ENCODE measurements at places on chromosomes 3 and 15.

GRCh38 chr3:180049391-180049790, 12.7 kb upstream of the PEX5L start:
- no peak for DNase-seq

GRCh38 chr3:4724051-4724629, 231.0 kb downstream of the ITPR1 start:
- no peak for DNase-seq

- no peak for DNase-seq
Measured at GRCh38 chr3:24678021-24678420, 183.4 kb upstream of the THRB start.

GRCh38 chr15:66153549-66154415, 99.8 kb downstream of the MEGF11 start:
- no peak for DNase-seq

- no peak for DNase-seq
Measured at GRCh38 chr3:71031181-71031580, 552.3 kb downstream of the FOXP1 start.

DNA sequence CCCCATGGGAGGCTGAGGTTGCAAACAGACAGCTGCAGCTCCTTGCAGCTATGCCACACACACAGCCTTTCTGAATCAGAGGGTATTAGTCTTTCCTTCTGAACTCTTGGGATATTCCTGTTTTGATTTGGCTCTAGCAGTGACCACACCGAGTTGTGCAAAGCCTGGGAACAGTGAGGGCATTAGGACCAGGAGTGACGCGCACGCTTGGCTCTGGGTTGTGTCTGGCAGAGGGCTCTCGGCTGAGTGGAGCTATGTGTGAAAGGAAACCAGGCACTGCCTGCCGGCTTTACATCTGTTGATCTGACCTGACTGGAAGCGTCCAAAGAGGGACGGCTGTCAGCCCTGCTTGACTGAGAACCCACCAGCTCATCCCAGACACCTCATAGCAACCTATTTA, at the start of gene GALNT15:
TSS of gene GALNT15 (plus strand) at position 292 of the 400 bp plus-strand sequence. CDS start 472 bp downstream, outside the sequence.
- peak; percentile 68 for DNase-seq
